ENCODE measurements at places on chromosomes 16 and 17.
A peak's percentile ranks its signal among the peaks of the same experiment; 100 is the strongest.

DNA sequence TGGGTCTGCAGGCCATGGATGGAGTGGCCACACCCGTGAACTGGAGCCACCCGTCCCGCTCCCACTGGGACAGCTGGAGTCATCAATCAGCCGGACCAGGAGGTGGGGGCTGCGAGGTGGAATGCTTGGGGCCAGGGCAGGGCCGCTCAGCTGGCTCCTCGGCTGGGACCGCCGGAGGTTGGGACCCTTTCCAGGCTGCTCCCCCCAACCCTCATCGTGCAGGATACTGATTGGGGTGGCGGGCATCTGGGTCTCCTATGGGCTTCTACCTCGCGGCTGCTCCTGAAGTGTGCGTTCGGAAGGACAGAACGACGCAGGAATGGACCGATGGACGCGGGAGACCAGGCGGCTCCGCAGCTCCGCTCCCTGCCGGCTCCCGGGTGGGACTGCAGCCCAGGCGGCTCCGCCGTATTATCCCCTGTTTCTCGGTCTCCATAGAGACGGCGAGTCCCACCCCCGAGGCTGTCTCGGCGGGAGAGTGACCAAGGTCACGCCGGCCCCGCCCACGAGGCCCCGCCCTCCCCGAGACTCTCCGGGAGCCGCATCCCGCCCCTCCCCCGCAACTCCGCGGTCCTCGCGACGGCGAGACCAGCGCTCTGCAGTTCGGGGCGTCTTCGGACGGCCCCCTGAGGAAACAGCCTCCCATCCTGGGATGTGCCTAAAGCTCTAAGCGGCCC lies at the start of gene TPPP3:
TPPP3 (minus strand) TSS at position 388 of the 677 bp plus-strand sequence. CDS start 2,387 bp downstream, outside the sequence.
- DNase-seq, result peak; percentile 94

- no peak for DNase-seq
Observed at GRCh38 chr17:1003633-1003971, 6.7 kb downstream of the TIMM22 start.

DNA sequence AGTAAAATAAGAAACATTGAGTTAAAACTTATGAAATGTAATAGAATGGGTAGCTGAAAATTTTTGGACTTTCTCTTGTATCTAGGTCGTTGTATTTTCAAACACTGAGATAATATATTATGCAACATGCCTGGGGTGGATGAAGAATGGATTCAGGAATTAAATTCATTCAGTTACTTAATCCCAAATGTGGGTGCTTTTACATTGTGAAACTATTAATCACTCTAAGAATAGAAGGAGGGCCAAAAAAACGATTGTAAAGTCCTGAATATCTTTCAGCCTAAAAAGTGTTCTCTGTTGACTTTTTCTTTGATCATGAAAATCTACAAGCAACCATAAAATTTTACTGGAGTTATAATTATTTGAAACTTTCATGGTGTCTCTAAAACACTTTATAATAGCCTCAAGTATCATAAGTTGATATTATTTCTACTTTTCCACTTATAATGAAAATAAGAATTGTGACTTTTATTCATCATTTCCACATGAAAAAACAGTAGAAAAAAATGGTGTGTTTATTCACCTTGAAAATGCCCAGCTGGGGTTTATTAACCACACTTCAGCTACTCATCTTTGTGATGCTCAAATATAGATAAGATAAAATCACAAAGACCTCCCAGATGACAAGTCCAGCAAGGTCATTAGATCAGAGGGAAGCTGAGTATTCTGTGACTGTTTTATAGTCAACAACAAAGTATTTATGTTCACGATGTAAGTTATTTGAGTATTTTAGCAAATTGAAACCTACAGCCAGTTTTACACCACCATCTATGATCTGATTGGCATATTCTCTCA lies 619.9 kb upstream of the SOX9 start:
- no peak for DNase-seq

DNA sequence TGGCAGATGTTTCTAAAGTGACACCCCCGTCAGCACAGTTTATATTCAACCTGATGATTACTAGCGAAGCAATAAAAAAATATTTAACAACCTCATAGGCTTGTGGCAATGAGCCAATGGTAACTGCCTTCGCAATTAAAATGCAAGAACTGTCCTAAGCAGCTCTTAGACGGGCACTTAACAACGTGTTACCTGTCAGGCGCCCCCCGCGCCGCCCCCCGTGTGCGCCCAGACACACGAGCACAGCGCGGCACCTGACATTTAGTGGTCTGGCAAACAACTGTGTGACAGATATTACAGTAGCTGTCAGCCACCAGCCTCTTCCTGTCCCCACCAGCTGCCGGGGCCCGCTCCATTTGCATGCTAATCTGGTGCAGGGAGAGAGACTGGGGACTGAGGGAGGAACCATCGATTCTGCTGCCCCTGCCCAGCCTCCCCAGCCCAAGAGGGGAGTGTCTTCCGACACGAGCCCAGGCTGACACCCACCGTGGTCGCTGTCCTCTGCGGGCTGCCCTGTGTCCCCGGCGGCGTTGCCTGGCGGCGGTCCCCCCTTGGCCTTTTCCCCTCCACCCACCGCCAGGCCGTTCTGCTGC lies 12.7 kb downstream of the NDUFAF8 start:
- peak; percentile 62 for DNase-seq

DNA sequence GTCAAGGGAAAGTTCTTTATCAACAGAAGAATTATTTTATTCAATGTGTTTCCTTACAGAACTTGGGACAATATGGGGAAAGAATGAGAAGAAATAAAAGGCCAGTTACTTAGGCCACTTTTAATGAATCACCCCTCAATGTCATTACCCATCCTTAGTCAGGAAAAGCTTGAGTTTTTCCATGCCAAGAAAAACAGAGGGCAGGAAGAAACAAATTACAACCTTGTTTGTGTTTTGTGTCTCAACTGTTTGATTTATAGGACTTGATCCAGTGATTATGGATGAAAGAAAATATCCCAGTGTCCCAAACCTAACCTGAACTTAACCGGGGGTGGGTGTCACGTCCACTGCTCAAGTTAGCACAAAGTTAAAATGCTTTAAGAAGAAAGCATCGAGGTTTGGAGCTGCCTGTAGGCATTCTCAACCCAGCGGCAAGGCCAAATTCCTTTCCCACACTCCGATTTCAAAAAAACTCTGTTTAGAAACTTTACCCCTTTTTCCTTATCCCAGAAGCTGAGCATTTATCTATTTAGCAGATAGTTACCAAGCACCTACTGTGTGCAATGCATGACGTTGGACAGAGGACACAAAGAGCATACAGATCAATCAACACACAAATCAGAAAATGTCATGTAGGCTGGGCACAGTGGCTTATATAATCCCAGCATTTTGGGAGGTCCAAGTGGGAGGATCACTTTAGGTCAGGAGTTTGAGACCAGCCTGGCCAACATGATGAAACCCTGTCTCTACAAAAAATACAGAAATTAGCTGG lies 14.0 kb upstream of the CYB5B start:
- DNase-seq, result no peak

- DNase-seq, result peak; percentile 61
Observed at GRCh38 chr17:31830971-31831858, 27.8 kb downstream of the COPRS start.

GRCh38 chr16:58114827-58115825 lies 14.1 kb downstream of the CFAP20 start:
- no peak for DNase-seq

DNA sequence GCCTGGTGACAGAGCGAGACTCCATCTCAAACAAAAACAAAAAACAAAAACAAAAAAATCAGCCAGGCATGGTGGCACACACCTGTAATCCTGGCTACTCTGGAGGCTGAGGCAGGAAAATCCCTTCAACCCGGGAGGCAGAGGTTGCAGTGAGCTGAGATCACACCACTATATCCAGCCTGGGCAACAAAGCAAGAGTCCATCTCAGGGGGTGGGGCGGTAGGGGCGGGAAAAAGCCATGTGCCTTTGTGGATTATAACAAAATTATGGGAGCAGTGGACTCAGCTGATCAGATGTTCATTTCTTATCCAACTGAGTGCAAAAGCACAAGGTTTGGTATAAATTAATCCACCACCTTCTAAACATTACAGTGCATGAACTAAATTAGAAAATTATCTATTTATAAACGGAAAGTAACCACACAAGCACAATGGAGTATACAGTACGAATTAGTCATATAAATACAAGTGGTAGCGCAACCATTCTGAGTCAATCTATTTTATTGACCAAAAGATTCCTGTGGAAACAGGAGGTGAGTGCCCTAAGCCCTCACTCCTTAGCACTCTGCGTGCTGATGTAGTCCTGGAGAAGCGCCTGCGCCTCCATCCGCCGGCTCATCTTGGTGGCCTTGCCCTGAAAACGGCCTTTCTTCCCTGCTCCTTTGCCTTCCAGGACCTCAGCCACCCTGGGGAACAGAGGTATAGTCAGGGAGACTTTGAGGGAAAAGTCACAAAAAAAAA lies 14.0 kb downstream of the AARSD1 start:
- DNase-seq, result no peak

DNA sequence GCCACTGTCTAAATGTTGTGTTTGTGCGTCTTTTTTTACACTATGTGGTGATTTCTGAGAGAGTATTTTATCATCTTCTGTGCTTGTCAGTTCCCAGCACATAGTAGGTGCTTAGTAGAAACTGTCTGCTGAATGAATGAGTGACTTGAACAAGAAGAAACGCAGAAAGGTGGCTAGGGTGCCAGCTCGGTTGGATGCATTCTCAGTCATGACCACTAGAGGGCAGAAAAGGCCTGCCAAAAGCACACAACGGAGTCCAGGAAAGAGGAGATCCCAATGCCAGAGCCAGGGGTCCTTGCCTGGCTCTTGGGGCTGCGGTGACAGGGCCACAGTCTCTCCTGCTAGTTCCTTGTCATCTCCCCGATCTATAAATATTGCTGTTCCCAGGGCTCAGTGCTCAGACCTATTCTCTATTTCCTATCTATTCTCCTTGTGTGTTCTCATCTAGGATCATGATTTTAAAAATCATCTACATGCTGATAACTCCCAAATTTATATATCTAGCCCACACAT lies 57.3 kb upstream of the CCL1 start:
- peak; percentile 76 for DNase-seq

DNA sequence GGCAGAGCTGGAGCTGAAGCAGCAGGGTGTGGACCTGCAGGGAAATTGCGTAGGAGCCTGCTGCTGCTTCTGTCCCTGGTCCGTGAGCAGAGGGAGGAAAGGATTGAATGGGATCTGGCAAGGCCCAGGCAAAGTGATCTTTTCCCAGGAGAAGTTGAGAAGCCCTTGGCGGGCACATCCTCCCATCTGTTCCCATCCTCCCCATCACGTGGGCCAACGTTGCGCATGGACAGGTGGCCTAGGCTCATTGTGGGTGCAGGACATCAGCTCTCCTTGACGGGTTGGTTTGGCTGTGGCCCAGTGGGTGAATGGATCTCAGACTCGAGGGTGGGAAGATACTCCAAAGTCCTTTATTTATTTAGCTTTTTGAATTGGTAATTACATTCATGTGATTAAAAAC lies 29.4 kb upstream of the POLR3E start:
- no peak for DNase-seq

GRCh38 chr17:50495217-50495823 lies 12.9 kb upstream of the MYCBPAP start:
- DNase-seq, result no peak

DNA sequence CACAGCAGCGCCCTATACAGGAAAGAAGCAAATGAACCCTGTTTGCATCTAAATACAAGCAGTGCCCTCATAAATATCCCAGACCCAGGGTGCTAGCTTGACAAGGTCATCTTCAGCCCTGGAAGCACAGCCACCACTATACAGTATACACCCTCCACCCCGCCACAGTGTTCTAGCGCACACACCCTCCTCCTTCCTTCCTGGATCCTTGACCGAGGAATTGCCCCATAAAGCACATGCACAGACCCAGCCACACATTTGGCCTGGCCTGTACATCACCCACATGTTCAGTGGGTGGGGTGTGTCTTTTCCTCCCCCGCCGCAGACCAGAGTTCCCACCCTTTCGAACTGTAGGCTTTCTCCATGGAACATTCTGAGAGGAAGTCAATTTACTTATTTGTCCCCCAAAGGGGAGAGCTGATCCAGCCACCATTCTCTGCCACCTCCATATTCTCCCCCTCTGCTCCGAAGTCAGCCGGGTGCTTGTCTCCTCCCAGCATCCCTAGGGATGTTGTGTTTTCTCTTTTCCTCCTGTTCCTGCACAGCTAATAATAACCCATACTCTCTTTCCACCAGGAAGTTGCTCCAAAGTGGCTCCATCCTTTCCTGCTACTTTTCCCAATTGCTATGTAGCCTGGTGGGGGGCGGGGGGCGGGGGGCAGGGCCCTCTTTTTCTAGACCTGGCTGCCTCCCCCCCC lies 6.6 kb downstream of the ABI3 start:
- DNase-seq, result no peak

DNA sequence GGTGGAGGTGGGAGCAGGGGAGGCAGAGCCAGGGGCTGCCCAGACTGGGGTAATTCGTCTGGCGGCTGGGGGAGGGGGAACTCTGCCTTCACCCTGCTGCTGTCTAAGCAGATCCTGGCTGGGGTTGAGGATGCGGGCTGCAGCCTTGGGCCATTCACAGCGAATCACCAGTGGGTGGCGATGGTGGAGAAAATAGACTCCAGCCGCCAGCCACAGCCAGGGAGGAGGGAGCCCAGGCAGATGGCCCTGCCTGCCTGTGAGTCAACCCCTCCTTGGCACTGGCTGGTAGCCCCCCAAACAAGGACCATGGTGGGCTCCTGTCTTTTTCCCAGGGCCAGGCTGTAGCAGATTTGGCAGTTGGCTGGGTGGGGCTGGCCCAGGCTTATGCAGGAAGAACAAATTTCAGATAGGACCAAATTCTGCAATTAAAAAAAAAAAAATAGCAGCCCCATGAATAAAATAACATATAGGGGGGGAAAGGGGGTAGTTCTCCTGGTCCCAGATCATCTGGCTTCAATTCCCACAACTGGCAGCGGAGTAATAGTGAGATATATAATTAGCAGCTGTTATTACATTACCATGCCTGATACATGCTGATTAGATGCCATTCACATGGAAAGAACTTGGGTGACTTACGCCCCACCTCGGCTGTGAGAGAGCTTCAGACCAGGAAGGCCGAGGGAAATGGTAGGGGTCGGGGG lies 41.5 kb upstream of the CDH5 start:
- DNase-seq, result peak; percentile 69

DNA sequence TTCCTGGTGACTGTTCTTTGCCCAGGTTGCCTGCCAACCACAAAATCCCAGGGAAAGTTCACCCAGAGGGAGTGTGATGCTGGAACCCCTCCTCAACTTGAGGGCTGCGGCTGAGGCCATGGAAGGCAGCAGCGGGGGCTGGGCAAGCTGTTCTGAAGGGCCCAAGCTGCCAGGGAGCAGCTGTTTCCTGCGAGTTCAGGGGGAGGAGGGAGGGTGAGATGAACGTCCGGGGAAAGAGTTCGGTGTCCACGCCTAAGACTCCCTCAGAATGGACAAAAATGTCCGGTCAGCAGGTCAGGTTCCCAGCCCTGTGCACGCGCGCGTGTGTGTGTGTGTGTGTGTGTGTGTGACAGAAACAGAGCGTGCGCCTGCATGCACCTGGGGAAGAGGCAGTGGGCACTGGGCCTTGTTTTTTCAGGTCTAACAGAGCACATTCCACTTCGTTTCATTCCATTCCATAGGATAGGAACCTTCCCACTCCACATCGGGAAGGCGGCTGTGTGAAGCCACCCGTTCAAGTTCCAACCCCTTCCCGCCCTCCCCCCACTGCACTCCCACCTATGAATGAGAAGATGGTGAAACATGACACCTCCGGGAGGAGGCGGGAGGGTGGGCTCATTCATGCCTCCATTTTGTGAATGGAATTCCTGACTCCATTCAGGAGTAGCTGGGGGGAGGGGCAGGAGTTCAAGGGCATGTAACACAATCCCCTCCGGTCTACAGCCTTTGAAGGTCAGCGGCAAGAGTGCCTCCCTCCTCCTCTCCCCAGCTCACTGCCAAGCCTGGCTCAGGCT lies 15.7 kb downstream of the ETV4 start:
- DNase-seq, result peak; percentile 95

GRCh38 chr16:4702466-4702808 lies 9.1 kb downstream of the NUDT16L1 start:
- no peak for DNase-seq

GRCh38 chr17:55830699-55831471 lies 80.0 kb downstream of the PCTP start:
- no peak for DNase-seq
